ENCODE measurements at places on chromosomes 16 and 17.

DNA sequence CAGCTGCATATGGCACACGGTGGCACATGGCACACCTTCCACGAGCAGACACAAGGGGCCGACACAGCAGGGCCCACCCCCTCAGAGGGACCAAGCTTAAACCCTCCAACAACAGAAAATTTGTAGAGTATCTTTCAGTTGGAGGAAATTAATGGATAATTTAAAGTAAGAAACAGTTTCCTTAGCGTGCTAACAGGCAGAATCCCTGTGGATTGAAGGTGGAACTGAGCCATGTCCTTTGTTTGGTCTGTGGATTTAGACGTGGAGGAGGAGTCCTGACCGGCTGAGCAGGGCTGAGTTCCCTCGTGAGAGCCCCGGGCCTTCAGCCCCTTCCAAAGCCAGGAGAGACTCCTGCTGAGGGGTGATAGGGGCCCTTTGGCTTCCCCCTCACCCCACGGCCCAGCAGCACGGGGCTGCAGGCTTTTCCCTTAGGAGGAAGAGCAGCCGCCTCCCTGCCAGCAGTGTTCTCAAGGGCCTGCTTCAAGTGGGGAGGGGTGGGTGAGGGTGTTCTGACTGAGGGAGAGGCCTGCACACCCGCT is 1.4 kb upstream of the CYB561 start:
- no peak for DNase-seq

GRCh38 chr16:67423611-67424260 is 7.2 kb upstream of the HSD11B2 start:
- DNase-seq = no peak

DNA sequence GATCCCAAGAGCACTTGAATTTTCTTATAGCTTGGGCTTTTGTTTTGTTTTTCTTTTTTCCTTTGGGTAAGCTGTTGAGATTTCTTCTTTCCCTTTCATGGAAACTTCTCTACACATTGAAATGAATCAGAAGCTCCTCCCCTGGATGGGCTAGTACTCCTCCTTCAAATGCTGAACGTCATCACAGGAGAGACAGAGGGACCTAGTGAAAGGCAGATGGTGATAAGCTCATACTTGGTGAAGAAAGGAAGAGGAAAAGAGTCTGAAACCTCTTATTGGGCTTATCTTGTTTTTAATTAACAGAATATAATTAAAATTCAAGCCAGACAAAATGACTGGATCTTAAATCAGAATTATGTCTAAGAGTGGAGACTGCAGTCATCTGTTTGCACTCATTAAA is 147.3 kb downstream of the SNX11 start:
- DNase-seq = peak; percentile 27

DNA sequence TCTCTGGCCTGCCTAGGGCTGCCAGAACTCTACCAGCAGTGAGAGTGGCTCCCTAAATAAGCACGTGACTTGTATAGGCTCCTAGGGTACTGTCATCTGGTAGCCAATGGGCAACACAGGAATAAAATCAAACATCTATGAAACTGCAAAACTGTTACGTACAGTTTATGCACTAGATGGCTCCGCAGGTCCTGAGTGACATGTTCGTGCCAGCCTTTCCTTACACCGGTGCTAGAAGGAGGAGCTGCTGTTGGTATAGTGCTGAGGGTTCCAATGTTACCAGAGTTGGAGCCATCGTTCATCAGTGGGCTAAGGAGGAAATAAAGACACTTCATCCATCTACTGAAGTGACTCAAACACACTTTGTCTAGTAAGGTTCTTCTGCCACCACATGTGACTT is 63.2 kb upstream of the TRAP1 start:
- peak; percentile 8 for DNase-seq

GRCh38 chr17:77779711-77780539 is 178.6 kb upstream of the TNRC6C start:
- peak; percentile 53 for DNase-seq

- DNase-seq = no peak
Measured at GRCh38 chr16:84555418-84556196, 51.1 kb upstream of the MEAK7 start.

GRCh38 chr17:4236456-4236855 is 27.3 kb downstream of the ANKFY1 start:
- no peak for DNase-seq

DNA sequence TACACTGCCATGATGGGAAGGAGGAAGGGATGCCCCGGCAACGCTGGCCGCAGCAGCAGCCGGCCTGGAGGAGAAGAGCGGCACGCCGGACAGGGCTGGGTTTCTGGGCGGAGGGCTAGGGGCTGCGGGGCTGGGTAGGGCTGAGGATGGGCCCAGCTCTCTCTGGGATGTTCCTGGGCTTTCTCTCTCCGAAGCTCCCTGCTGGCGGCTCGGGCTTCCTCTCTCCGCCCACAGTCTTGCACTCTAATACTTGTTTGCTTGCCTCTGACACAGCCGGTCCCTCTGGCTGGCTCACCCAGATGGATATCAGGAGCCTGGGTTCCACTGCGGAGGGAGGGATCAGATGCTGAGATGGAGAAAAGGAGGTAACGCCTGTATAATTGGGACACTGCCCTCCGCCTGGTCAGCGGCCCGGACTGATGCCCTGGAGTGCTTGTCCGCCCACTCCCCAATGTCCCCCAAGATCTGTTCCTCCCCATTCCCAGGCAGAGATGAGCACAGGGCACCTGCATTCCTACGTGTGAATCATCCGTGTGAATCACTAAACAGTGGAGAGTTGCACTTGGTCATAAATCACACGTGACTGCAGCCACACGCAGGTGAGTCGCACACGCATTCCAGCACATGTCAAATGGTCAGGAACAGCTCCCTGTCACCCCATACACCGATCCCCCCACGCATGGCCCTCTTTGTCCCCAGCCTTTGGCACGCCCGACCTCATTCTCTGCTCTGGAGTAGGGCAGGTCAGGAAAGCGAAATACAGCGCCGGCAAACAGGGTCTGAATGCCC is at the start of gene ALOXE3:
TSS of gene ALOXE3 (minus strand) at position 535 of the 789 bp plus-strand sequence. CDS start at position 11, 524 bp downstream.
- peak; percentile 83 for DNase-seq

DNA sequence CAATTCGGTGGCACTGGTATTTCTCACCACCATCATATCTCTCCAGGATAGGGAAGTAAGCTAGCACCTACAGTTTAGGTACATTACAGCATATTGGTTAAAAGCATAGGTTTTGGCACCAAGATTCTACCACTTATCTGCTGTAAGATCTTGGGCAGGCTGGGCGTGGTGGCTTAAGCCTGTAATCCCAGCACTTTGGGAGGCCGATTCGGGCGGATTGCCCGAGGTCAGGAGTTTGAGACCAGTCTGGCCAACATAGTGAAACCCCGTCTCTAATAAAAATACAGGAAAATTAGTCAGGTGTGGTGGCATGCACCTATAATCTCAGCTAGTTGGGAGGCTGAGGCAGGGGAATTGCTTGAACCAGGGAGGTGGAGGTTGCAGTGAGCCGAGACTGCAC is 51.4 kb downstream of the GPATCH8 start:
- DNase-seq = no peak
